ENCODE measurements at places on chromosomes 3 and 15.

DNA sequence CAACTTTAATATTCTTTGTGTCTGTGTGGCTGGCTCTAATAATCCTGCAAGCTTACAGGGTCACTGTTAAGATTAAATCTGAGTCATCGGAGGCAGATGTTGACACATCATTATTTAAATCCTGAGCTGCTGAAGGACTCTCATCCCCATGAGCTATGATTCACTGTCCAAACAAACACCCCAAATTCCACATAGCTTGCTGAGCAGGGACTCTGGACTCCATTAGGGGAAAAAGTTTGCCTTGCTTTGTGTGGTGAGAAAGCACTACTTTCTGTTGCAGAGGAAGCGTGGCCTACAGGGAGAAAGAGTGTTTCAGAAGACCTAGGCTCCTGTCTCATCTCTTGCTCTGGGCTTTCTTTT, 213.7 kb downstream of the PDCD6IP start:
- DNase-seq: no peak
- peak overlapping the region; percentile 16 for H3K27ac ChIP-seq
- H3K36me3 ChIP-seq: no peaks in the 10 kb centered on the region
- H3K27me3 ChIP-seq: no peaks in the 10 kb centered on the region

GRCh38 chr15:49864251-49864650, 243.4 kb downstream of the DTWD1 start:
- DNase-seq: no peak
- H3K27ac ChIP-seq: no peak overlapping the region
- no peak overlapping the region for H3K4me3 ChIP-seq
- peaks cover 30% of the 10 kb centered on the region for H3K36me3 ChIP-seq
- no peaks in the 10 kb centered on the region for H3K27me3 ChIP-seq
- no peaks in the 10 kb centered on the region for H3K4me1 ChIP-seq

DNA sequence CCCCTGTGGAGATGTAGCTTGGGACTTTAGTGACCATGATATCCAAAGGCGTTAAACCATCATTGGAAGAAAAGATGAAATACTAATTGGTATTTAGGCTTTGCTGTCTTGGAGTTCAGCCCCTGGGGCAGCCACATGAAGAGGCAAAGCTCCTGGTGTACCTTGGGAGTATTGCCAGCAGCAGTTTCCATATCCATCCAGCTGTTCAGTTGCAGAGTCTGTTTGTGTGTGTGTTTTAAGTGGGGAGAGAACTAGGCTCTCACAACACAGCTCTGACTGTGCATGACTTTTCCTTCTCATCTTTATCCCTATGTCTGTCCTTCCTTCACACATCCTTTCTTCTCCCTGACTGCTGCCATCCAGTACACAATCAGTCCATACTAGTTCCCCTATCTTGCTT, 98.9 kb downstream of the CDIN1 start:
- no peak for DNase-seq
- H3K27me3 ChIP-seq: no peaks in the 10 kb centered on the region
- no peaks in the 10 kb centered on the region for H3K4me1 ChIP-seq
- peaks cover 4% of the 10 kb centered on the region for H3K36me3 ChIP-seq
- no peak overlapping the region for H3K4me3 ChIP-seq

- no peak overlapping the region for H3K27ac ChIP-seq
- DNase-seq: no peak
- no peak overlapping the region for H3K4me3 ChIP-seq
Observed at GRCh38 chr3:185470323-185470722, 28.5 kb downstream of the TMEM41A start.

DNA sequence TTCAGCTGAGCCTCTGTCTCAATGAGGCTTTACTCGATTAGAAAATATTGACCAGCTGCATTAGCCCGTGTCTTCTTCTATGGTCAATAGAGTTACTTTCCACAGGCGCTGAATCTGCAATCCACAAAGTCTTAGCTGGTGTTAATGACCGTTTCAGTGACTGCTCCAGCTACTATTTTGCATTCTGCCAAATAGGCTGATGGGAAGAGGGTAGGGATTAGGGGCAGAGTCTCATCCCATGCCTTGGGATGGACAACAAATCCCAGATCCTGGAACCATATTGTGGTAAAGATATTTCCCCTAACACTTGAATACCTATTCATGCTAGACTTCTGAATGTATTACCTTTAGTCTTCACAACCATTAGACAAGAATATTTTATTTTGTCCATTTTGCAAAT, 29.5 kb upstream of the MAGI1 start:
- no peak overlapping the region for H3K4me3 ChIP-seq
- no peak overlapping the region for H3K27ac ChIP-seq
- no peak for DNase-seq
- no peaks in the 10 kb centered on the region for H3K4me1 ChIP-seq
- H3K36me3 ChIP-seq: no peaks in the 10 kb centered on the region

- DNase-seq: peak; percentile 13
- H3K27ac ChIP-seq: peak overlapping the region; percentile 24
- peak overlapping the region; percentile 64 for H3K4me3 ChIP-seq
- peaks cover 24% of the 10 kb centered on the region for H3K4me1 ChIP-seq
- H3K27me3 ChIP-seq: peaks cover 2% of the 10 kb centered on the region
Observed at GRCh38 chr3:188309437-188310269, 155.7 kb downstream of the LPP start.

DNA sequence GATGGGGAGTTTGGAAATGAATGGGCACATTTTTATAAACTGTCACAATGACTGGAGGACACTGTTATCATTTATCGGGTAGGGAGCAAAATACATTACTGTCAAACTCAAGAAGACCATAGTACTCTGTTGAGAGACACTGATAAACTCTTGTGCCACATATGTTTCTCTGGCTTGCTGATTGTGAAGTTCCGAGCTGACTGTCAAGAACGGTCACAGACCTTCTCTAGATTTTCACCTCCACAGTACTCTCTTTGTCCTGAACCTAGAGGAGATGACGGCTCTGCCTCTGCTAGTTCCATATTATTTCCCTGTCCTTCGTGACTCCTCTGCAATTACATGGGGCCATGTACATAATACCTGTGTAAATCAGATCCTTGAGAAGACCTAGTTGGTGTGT, 451.9 kb downstream of the LPP start:
- peak overlapping the region; percentile 5 for H3K27ac ChIP-seq
- H3K27me3 ChIP-seq: no peaks in the 10 kb centered on the region
- peaks cover 28% of the 10 kb centered on the region for H3K36me3 ChIP-seq
- no peak for DNase-seq

- H3K27ac ChIP-seq: peak overlapping the region; percentile 93
- no peaks in the 10 kb centered on the region for H3K36me3 ChIP-seq
- H3K27me3 ChIP-seq: no peaks in the 10 kb centered on the region
- DNase-seq: no peak
- H3K4me1 ChIP-seq: peaks cover 47% of the 10 kb centered on the region
Observed at GRCh38 chr15:63972801-63973200, 73.5 kb downstream of the DAPK2 start.

GRCh38 chr3:13283877-13284264, 136.3 kb downstream of the NUP210 start:
- H3K4me1 ChIP-seq: peaks cover 13% of the 10 kb centered on the region
- H3K36me3 ChIP-seq: peaks cover 14% of the 10 kb centered on the region
- H3K4me3 ChIP-seq: peak overlapping the region; percentile 72
- DNase-seq: no peak
- no peak overlapping the region for H3K27ac ChIP-seq

DNA sequence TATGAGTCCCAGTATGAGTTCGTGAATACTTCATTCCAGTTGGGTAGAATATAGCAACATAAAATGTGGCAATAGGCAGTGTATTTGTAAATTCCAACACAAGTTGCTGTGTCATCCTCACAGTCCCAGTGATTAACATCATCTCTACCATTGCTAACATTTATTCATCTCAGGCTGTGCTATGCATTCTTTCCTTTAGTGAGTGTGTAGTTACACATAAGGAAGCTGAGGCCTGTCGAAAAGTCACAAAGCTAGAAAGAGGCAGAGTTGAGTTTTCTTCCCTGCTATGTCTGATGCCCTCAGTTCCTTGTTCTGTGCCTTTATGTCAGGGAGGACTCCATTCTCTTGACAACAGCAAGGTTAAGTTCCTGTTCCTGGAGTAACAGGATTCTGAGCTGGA, 96.4 kb downstream of the FNDC3B start:
- H3K27me3 ChIP-seq: peaks cover 3% of the 10 kb centered on the region
- no peaks in the 10 kb centered on the region for H3K36me3 ChIP-seq
- H3K4me1 ChIP-seq: peaks cover 98% of the 10 kb centered on the region
- DNase-seq: no peak

- no peak for DNase-seq
- H3K27me3 ChIP-seq: peaks cover 5% of the 10 kb centered on the region
- peaks cover 43% of the 10 kb centered on the region for H3K4me1 ChIP-seq
- no peaks in the 10 kb centered on the region for H3K36me3 ChIP-seq
- H3K4me3 ChIP-seq: peak overlapping the region; percentile 38
Observed at GRCh38 chr3:177338697-177339219, 141.5 kb upstream of the TBL1XR1 start.

Measured in immature natural killer cell (primary cell).